ENCODE measurements at places on chromosomes 2 and 18.

DNA sequence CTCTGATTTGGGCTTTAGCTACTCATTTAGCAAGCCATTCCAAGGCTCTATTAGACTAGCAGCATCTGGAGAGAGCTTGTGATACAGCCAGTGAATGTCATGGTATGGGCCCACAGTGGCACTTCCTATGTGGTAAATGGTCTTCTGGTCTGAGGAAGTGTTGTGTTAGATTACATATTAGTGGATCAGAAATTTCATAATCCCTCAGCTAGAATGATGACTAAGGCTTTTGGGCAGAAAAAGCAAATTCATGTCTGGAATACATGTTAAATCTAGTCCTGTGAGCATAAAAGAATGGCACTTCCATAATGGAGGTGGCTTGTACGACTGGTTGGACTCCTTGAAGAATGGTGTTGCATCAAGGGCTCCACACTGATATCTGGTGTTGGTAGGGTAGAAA, 436.8 kb upstream of the CWC22 start:
- DNase-seq = no peak

GRCh38 chr2:188495969-188496431, 204.3 kb downstream of the GULP1 start:
- no peak for DNase-seq

GRCh38 chr2:232299084-232299483, 79.5 kb upstream of the ALPP start:
- DNase-seq = no peak

DNA sequence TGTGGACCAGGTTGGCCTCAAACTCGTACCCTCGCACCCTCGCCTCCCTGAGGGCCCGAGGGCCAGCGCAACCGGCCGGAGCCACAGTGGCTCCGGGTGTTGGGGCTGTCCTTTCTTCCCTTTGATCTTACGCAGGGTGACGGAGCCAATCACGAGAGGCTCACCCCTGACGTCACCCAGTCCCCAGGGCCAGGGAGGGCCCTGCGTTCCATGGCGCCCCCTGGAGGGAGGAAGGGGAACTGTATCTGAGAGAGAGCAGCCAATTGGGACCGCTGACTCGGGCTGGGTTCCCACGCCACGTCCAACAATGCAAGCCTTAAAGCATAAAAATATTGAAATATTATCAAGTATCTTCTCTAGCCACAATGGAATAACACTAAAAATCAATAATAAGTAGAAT, 432.8 kb upstream of the LRRTM4 start:
- DNase-seq = no peak

DNA sequence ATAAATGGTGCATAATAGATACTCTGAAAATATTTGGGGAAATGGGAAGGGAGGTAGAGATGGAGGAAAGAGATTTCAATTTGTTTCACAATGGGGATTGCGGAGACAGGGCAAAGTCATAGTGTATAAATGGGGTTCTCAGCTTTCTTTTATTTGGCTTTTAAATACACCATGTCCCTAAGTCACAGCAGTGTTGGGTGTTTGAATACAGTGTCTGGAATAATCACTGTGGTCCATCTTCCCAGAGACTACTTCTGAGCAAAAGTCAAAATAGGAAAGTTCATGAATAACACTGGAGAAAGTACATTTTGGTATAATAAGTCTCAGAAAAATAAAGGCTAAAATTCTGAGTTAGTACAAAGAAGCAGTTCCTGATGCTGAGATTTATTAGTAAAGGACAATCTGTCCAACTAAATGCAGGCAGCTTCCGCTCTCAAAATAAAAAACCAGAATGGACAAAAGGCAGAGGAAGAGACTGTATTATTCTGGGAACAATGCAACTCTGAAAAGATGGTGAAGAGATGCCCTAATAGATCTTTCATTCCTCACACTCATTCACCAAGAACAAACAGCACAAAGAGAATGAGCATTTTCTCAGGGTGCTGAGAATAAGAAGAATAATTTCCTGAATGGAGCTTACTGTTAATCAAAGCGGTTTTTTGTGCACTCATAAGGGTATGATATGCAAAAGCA, 295.4 kb upstream of the PIK3C3 start:
- no peak for DNase-seq

DNA sequence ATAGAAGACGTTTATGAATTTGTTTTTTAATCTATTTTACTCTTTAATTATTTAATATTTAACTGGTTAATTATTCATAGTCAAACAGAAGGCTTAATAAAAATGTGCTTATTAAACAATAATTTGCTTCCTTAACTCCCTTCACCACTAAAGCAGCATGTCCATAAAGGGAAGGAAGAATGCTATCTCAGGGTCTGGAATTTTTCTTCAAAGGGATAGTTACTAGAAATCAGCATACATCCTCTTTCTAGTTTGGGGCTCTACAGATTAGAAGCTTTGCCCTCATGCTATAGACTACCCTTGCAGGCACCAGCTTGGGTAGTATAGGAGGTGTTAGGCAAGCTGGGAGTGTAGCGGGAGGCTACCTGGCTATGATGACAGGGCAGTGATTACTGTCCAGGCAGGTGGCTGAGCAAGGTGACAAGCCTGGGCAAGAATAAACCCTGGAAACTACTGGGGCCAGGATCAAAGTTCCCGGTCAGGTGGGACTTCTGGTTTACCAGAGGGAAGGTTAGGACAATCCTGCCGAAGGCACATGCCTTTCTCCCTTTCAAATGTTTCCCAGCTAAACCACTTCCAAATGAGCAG, 276.0 kb upstream of the REV1 start:
- no peak for DNase-seq

- no peak for DNase-seq
Observed at GRCh38 chr2:62163106-62163831, 32.6 kb upstream of the B3GNT2 start.

DNA sequence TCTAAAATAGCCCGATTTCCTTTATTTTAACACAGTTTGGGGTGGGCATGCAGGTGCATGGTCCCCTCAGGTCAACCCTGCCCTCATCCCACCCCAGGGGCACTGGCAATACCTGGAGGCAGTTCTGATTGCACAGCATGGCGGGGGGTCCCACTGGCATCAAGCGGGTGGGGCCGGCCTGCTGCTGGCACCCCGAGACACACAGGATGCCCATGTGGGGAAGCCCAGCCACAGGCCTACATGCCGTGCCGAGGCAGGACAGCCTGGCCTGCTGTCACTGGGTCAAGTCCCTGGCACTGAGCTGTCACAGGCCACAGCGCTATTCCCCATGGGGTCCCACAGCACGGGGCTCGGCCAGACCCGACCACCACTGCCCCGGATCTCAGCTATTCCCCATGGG, 11.9 kb upstream of the KCNG2 start:
- DNase-seq = no peak

- DNase-seq = no peak
Observed at GRCh38 chr18:61400716-61401115, 67.5 kb downstream of the CDH20 start.

- DNase-seq = no peak
Observed at GRCh38 chr2:47654790-47655562, 128.0 kb upstream of the MSH6 start.

DNA sequence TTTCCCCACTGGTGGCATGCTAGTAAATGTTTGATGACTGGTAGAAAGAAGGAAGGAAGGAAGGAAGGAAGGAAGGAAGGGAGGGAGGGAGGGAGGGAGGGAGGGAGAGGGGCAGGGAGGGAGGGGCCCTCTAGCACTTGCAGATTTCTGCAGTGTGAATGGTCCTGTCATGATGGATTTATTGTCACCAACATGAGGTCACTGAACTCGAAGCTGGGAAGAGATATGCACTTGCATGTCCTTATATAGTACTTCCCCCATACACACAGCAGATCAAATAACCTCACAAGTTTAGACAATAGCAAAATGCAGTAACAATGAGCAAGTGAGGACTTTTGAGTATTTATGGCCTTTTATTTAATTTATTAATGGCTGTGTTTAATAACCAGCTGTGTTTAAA, 44.5 kb upstream of the CXCR4 start:
- no peak for DNase-seq

GRCh38 chr2:235709969-235710879, 216.4 kb downstream of the AGAP1 start:
- DNase-seq = no peak

- no peak for DNase-seq
Observed at GRCh38 chr2:181658444-181658843, 1.5 kb upstream of the CERKL start.

DNA sequence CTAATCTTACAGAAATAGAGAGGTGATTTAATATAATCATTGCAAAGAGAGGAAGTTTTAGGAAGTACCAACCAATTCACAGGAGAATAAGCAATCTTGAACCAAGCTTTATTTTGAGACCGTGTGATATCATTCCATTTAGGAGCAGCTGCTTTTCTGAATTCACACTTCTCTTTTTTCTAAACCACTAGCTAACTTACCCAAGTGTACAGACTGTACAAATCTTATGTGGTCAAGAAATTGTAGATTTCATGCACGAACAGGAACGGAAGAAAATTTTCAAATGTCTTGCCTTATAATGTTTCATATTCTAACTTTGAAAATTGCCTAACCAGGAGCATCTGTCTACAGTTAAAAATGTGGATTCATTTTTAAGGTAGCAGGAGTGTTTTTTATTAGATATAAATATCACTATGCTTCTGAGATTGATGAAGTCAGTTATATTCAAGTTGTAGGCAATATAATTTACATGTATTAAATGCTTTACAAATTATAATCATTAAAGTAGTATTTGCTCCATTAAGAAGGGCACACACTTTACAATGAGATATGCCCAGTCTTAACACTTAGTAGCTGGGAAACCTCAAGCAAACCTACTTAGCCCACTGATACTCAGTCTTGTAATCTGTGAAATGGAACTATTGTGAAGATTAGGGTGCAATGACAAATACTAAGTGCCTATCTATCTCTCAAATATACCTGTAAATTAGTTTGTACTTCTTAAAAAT, 302.2 kb upstream of the STON1 start:
- DNase-seq = no peak

DNA sequence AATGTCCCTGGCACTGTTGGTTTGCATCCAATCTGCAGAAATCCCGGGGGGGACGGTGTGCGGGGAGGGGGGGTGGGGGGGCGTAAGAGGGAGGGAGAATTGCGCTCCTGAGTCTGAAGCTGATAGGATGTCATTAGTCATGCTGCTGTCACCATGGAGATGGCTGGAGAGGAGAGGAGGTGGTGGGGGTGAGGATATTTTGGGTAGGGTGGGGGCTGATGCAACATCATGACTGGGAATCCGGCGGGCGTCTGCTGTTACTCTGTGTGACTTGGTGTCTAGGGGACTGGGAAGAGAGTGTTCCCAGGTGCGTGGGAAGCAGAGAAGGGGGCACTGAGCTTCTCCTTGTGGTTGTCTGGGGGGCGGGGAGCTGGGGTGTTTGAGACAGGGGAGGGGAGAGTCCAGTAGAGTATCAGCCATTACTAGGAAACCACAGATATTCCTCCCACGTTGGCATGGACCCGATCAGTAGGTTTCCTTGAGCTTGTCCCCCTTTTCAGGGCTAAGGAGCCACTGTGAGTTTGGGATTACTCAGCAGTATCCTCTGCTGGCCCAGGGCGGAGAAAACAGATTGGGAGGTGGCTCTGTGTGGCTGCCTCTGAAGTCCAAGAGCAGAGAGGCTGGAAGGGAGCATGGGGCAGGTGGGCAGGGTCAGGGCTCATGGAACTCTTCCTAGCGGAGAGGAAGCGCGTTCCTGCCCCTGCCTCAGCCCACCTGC, 18.9 kb downstream of the TET3 start:
- DNase-seq = no peak

- DNase-seq = no peak
Observed at GRCh38 chr2:170276925-170277629, 99.1 kb downstream of the MYO3B start.
